Neuronal stem cell (in vitro differentiated cells): ENCODE measurements at places on chromosomes 12 and 14.

- DNase-seq = no peak
These were observed 1052.9 kb downstream of the TMTC2 start for GRCh38 chr12:83739607-83740006.

DNA sequence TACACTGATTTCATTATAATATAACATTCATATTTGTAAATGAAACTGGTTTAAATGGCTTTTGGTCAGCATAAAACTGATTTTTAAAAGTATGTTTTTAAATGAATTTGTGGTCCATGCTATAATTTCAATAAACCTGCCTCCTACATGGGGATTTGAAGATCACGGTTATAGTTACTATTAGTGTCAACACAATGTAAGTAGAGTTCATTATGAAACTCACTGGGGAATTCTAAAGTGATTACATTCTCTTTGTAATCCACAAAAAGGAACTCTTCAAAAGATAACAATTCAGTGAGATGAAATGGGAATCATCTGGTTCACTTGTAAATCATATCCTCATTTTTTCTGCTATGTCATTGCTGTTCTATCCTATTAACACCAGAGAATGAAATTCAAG lies 204.5 kb upstream of the G2E3 start:
- no peak for DNase-seq

- no peak for DNase-seq
These were observed 96.5 kb downstream of the UNC79 start for GRCh38 chr14:93527203-93527607.

- DNase-seq = no peak
These were observed 70.6 kb upstream of the CCND2 start for GRCh38 chr12:4202918-4203317.

DNA sequence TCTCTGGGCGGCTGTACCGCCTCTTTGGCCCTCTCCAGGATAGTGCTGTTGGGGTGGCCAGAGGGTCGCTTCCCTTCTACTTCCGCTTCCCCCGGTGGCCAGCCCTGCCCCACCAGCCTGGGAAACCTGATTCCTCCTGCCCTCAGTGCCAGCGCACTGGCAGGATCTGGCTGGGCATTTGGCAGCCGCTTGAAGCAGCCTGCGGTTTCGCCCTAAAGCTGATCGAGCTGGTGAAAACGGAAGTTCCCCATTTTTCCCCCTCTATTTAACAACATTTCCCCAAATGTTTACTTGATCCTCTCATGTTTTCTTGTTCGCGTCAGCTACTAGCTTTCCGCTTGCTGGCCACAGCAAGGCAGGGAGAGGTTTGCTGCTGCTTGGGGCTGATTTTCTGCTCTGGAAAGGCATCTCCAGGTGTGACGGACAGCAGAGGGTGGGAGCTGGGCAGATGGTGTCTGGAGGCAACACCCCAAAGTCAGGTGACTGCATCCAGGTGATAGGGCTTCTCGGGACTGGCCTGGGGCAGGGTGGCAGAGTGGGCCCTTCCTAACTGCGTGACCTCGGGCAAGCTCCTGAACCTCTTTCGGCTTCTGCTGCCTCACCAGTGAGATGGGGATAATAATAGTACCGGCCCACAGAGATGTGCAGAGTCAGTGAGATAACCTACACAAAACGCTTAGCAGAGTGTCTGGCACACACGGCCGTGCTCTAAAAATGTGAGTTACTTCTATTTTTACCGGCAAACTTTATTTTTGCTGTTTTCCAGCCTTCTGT lies 53.1 kb downstream of the TSPAN9 start:
- no peak for DNase-seq

GRCh38 chr14:52913271-52913670 lies 37.6 kb downstream of the FERMT2 start:
- no peak for DNase-seq

DNA sequence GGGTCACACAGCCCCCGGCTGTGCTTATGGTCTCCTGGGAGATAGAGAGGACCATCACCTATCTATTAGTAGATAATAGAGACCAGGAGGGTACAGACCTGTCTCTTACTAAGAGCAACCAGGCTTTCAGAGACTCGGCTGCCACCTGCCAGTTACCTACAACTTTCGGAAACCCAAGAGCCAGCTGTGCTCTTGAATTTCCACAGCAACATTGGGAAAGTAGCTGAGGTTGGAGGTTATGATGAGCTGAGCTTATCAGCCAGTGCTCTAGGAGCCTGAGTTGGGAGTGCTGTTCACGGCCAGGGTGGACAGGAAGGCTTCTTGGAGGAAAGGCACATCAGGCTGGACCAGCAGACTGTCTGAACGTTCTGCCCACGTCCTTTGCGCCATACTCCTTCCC lies 67.6 kb downstream of the RIN3 start:
- DNase-seq = no peak

DNA sequence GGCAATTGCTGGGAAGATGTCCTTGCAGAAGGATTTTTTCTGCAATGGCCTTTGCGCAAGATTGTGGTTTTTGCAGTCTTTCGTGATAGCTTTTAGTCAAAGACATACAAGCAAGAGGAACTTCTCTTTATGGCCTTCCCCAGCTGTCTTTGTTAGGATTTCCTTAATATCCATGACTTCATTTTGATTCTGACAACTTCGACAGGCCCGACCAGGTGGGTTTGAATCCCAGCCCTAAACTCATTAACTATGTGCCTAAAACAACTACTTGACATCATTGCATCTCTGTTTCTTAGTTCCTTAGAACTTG lies 13.3 kb upstream of the VRK1 start:
- no peak for DNase-seq

DNA sequence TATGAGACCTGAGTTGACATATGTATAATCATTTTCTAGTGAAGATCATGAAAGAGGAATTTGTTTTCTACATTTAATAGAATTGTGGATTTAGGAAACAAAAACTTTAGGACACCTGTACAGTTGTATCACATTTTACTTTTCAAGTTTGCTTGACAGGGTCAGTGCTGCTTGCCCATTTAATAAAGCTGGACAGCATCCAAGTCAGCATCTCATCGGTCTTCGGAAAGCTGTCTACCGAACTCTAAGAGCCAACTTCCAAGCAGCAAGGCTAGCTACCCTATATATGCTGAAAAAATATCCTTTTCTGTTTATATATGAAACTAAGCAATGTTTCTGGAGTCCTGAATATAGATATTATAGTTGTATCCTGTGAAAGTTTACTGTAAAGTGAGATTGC lies 52.3 kb downstream of the VEZT start:
- DNase-seq = no peak

- no peak for DNase-seq
These were observed 4.0 kb downstream of the KIF26A start for GRCh38 chr14:104142136-104142945.

DNA sequence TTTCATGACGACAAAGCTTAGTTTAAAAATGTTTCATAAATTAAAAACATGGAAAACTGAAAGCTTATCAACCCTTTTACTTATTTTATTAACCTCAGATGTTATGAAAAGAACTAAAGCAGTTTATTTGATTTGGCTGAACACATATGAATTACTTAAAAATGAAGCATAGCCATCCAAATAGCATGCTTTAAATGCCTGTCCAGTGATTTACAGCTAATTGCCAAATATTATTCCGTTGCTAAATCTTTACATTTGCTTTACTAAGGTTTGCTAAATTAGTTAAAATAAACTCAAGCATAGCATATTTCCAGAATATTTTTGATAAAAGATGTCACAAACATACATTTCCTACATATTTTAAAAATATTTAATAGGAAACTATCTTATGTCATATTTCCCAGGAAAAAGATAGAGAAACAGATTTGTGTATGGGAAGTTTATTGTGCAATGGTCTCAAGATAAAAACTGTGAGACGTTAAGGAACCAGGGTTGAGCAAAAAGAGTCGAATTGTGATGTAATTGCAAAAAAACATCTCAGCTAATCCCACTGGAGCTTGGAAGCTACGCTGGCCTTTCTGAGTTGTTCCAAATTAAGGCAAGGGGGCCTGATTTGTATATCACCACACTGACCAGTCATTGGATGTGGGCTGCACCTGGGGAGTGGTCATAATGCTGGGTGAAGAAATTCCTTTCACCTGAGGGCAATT lies 25.8 kb downstream of the GPR135 start:
- no peak for DNase-seq

GRCh38 chr12:113070117-113070906 lies 13.8 kb downstream of the DTX1 start:
- no peak for DNase-seq

- DNase-seq = no peak
These were observed 45.3 kb upstream of the NAA30 start for GRCh38 chr14:57345106-57345505.

- DNase-seq = no peak
These were observed 7.1 kb upstream of the ASCL1 start for GRCh38 chr12:102950107-102950949.

GRCh38 chr12:7001921-7002591 lies 16.2 kb downstream of the LPCAT3 start:
- no peak for DNase-seq

DNA sequence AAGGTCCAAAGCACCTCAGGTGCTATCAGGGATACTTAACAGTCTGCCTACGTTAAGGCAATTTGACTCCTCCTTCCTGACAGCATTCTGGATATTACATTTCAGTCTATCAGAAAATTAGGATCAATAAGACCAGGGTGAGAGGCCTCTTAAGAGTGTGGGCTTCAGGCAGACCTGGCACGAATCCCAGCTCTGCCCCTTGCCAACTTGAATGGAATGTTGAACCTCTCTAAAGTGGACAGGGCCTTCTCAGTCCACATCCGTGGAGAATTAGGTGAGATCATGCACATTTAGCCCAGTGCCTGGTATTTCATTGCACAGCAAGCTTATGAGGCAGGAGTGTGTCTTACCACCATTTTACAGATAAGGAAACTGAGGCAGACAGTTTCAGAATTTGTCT lies 25.9 kb downstream of the DCAF4 start:
- no peak for DNase-seq

DNA sequence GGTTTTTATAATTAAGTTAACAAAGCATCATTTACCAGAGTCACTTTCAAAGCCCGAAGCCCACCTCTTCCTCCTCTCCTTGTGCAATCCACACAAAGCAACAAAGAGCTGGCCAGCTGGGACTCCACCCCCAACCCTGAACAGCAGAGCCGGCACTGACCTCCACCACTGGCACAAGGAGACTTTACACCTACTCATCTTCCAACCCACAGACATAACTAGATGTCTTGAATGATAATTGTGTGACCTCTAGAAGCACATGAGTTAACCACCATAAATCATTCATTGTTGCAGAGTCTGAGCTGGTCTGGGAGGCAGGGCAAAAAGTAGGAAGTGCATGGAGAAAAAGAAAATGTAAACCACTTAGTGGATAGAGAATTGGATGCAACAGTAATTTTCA lies 72.2 kb downstream of the ST8SIA1 start:
- no peak for DNase-seq

DNA sequence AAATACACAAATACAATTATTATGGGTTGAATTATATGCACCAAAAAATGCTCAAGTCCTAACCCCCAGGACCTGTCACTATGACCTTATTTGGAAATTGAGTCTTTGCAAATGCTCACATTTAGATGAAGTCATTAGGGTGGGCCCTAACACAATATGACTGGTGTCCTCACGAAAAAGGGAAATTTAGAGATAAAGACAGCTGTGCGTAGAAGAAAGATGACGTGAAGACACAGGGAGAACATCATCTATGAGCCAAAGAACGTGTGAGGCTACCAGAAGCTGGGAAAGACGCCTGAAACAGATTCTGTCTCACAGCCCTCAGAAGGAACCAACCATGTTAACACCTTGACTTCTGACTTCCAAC lies 259.2 kb downstream of the EMP1 start:
- DNase-seq = no peak
